CD4-positive, alpha-beta T cell treated with Interleukin-10 for 1 hour (primary cell): ENCODE measurements at places on chromosomes 16 and 17.
A peak's percentile ranks its signal among the peaks of the same experiment; 100 is the strongest.

- no peak for DNase-seq
These were observed 28.5 kb downstream of the ARHGAP17 start for GRCh38 chr16:24986512-24987303.

DNA sequence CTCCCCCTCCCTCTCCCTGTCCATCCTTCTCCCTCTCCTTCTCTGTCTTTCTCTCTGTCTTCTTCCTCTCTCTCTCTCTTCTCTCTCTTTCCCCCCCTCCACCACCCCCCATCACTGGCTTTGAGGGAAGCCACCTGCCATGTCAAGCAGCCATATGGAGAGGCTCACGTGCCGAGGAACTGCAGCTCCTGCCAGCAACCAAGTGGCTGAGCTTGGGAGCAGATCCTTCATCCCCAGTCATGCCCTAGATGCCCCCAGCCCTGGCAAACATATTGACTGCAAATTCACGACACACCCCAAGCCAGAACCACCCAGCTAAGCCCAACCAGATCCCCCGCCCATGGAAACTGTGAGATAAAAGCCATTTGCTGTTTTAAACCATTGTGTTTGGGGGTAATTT is 40.9 kb upstream of the RBFOX3 start:
- DNase-seq, result no peak

DNA sequence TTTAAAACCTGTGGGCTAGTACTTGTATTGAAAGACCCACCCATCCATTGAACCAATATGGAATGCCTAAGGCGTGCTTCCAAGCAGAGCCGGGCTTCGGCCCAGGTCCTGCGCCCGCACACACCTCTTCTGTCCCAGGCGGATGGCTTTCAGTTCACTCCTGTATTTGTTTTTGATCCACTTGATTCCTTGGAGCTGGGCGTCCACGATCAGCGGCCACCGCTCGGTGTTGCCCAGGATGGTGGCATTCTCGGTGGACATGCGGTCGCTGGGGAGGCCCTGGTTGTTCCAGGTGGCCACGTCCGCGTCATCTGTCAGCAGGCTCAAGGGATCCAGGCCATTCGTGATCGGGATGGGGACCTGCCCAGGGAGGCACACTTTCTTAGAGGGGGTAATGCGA is 75.9 kb downstream of the PGS1 start:
- DNase-seq, result no peak

- no peak for DNase-seq
These were observed 34.7 kb downstream of the MYO15A start for GRCh38 chr17:18143044-18143936.

DNA sequence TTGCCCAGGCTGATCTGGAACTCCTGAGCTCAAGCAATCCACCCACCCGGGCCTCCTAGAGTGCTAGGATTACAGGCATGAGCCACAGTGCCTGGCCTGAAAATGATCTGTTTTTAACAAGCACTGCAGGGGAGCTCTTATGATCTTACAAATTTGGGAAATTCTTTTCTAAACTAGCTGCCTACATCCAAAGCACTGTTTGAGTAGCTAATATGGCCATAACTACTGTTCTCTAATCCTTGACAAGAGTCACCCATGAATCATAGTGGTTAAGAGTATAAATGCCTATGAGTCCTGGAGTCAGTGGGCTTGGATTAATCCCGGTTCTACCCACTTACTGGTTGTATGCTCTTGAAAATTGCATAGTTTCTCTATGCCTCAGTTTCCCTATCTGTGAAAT is 1.4 kb upstream of the CPPED1 start:
- no peak for DNase-seq

DNA sequence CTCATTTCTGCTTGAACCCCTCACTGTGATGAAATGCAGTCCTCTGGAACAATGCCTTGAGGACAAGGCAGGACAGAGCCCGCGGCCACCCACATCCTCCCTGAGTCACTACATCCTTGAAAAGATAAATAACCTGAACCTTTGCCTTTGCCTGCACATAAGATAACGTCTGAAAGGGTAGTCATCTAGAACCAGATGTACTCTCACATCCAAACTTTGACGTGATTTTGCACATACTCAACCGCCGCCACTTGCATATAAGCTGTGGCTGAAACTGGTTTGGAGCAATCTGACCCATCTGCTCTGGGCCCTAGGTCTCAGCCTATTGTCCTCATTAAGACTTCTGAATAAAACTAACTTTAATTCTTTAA is 252.1 kb downstream of the PHKB start:
- no peak for DNase-seq

DNA sequence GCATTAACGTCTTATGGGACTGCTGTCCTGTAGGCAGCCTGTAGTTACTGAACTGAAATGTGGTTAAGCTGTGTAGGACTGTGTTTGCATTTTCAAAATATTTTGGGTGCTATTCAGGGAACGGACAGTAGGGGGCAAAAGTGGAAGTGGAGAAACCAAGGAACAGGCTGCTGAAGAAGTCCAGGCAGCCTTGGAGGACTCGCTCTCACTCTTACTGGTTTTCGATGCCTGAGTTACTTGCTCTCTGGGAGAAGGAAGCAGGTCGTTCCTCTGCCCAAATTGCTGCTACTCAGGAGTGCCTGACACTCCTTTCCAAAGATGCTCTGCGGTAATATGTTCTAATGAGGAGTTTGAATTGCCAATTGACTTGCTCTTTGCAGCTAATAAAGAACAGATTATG is 64.5 kb upstream of the RBFOX1 start:
- DNase-seq, result no peak

- DNase-seq, result no peak
These were observed 93.2 kb upstream of the TOB1 start for GRCh38 chr17:50959341-50959740.

- peak; percentile 4 for DNase-seq
These were observed 137.4 kb upstream of the COX10 start for GRCh38 chr17:13931800-13932460.

DNA sequence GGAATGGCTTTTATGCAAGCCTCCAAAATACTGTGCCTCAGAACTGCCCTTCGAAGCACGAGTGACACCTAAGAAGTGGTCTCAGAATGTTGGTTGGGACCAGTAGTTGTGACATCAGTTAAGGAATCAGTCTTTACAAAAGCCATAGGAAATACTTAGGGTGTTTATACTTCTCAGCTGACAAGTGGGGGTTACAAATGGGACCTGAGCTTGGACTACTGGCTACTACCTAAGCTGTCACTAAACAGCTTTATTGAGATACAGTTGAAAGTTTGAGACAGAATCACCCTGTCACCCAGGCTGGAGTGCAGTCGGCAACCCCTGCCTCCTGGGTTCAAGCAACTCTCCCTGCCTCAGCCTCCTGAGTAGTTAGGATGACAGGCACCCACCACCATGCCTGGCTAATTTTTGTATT is 5.0 kb downstream of the RPL19 start:
- DNase-seq, result no peak

GRCh38 chr16:28093385-28093725 is 29.8 kb upstream of the GSG1L start:
- DNase-seq, result no peak

GRCh38 chr16:31118223-31119155 is 1.0 kb downstream of the KAT8 start:
- DNase-seq, result no peak

DNA sequence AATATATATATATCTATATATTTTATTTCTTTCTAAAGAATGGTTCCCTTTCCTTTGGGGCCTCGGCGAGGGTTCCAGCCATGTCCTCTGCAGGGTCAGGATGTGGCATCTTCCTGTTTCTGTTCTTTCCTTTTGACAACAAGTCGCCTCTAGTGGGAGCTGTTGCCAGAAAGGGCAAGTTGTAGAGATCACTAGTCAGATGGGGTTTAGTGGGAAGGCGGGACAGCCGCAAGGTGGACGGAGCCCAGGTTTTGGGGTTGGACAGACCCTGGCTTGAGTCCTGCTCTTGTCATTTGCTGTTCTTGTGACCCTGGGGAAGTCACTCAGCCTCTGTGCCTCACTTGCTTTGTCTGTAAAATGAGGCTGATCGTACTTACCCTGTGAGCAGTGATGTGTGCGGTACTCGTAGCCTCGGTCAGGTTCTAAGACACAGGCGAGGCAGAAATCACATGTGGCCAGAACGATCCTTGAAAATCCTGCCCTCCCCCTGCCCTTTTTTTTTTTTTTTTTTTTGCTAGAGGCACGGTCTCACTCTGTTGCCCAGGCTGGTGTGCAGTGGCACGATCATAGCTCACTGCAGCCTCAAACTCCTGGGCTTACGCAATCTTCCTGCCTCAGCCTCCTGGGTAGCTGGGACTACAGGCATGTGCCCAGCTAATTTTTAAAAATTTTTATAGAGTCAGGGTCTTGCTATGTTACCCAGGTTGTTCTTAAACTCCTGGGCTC is 80.1 kb downstream of the ABCC6 start:
- DNase-seq, result no peak

DNA sequence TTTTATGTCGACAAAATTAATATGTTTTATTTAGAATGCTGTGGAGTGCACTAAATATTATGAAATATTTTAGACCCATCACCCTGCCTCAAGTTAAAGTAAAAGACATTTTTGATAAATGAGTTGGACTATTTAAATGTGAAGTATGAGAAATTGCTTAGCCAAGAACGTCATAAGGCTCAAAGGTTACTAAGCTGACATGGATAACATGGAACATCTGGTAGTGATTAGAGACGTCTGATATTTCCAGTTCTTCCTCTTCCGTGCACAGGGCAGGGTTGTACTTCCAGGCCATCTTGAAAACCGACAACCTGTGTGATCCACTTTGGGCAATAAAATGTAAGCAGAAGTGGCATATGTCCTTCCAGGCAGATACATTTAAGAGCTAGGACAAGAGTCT is 7.2 kb upstream of the CCL8 start:
- no peak for DNase-seq
